ENCODE measurements at places on chromosomes 13 and 19.

- no peak for DNase-seq
These were observed 294.8 kb downstream of the FOXO1 start for GRCh38 chr13:40371531-40372125.

- DNase-seq = peak; percentile 34
These were observed 36.4 kb upstream of the NANOS3 start for GRCh38 chr19:13840305-13841085.

- no peak for DNase-seq
These were observed 582.6 kb downstream of the SLITRK6 start for GRCh38 chr13:85216576-85216975.

DNA sequence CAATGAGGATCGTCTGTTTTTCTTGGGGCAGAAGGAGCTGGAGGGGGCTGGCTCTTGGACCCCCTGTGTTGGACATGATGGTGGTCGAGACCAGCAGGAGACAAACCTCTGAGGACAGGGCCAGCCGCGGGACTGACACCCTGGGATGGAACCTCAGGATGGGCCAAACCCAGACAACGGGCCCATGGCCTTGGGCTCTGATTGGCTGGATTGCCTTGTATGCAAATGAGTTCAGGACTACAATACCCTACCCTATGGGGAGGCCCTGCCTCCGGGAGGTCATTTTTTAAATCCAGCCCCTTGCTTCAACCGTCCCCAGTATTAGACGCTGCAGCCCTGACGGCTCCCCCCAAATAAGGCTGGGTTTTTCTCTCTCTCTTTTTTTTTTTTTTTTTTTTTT lies 22.0 kb downstream of the SLC5A5 start:
- DNase-seq = no peak

DNA sequence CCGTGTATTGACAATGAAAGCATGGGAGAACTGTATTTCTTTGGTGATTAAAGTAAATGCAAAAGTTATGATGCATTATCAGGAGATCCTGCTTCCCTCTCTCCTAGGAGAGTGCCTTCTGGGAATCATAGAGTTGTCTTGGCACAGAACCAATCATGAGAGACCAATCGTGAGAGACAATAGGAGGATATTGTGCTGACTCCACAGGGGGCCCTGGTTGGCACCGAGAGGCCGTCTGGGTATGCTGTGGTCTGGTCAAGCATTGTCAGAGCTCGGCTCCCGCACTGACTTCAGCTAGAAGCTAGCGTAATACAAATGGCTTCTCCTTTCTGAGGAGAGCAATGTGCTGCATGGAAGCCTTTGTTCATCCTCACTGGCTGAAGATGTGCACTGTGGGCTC lies 131.5 kb upstream of the GJB6 start:
- DNase-seq = peak; percentile 5

DNA sequence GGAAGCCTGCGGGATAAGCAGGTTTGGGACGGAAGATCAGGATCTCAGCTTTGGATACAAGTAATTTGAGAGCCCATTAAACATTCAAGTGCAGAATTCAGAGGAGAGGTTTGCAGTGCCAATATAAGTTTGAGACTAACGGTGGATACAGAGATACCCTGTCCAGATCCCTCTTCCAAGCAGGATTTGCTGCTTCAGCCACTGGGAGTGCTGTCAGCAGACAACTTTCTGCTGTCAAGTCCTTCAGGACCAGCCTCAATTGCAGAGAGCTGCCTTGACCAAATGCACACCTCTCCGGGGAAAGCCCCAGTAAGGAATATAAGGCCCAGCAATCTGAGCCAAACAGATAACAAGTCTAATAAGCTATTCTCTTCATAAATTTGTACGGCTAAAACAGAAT lies 46.1 kb upstream of the ZNF780A start:
- DNase-seq = no peak

DNA sequence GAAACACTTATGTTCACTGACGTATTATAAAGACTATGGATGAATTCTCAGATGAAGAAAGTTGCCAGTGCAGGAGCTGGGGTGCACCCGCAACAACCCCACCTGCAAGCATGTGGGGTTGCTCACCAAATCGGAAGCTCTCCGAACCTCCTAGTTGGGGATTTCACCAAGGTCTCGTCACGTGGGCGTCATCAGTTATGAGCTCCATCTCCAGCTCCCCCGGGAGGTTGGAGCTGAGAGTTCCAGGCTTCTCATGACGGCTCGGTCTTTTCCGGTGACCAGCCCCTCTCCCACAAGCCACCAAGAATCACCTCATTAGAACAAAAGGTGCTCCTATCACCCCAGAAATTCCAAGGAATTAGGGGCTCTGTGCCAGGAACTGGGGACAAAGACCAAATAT lies 46.1 kb upstream of the TUBGCP3 start:
- DNase-seq = no peak

DNA sequence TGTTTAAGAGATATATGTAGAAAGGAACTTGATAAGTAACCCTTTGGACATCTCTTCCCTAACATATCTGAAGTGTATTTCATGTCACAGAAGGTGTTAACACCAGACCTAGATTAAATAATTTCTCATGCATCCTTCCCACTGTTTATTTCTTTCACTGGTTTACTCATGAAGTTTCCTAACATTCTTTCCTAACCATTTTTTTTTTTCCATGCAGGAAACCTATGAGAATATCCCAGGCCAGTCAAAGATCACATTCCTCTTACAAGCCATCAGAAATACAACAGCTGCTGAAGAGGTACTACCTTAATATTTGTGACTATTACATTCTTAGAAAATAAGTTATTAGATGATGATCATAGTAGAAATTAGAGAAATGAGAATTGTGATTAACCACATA lies 28.8 kb downstream of the IPO5 start:
- DNase-seq = peak; percentile 41

DNA sequence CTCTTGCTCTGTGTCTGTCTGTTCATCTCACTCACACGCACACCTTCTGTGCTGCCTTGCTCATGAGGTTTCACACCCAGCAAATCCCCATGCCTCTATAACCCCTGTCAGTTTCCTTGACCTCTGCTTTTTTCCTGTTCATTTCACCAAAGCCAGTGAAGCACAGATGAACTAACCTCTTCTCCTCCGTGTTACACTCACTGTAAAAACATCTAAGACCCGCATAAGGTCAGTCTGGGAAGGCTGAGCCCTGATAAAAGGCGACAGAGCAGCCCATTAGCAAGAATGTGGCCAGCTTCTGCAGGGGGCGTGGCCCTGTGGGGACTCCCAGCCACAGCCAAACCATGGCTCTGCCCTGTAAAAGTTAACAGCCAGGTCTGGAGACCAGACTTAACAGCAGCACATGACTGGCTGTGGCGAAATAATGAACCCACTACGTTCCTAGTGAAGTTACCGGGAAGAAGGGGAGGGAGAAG lies 42.8 kb upstream of the NPAS1 start:
- DNase-seq = peak; percentile 86

All from fibroblast of the aortic adventitia (primary cell).